ENCODE measurements at places on chromosomes 13 and 19. TPM values are rescaled to one million over a fixed set of nuclear protein-coding genes. Genes with fewer than 3 reads are reported as not detected.

CERS1 gene
- 1.1 TPM for total RNA-seq

PABPC3 gene
- 0.08 TPM for total RNA-seq

RYR1 gene
- total RNA-seq = under 0.01 TPM

LILRA2 gene
- total RNA-seq = not detected

PCDH9 gene
- total RNA-seq = 5.0 TPM

NAPSA gene
- total RNA-seq = not detected

Data from fibroblast of the aortic adventitia (primary cell).